ENCODE measurements at places on chromosomes 4 and X.

DNA sequence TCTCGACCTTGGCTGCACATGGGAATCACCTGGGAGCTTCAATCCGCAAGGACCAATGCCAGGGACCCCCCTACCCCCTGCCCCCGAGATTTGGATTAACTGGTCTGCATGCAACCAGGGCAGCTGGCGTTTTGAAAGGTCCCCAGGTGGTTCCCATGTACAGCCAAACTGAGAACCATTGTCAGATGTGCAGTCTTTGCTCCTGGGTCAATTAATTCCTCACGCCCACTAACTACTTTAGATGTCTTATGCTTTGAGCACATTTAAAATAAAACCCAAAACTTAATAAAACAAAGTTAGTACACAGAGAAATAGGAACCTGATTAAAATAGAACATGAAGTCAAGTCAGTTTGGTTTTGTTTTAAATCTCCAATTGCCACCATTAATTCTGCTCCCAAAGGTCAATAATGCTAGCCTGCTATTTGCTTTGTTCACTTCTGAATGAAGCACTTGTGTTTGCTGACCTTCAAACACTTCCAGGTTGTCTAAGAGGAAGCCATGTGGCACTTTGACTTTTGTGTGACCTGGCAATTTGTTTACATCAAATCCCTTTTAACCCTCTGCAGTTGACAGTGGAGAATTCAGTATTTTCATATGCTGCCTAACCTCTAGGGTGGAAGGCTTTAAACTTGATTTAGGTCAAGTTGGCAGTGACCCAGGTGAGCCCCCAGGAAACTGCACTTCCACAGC lies 27.2 kb upstream of the TMSB4X start:
- DNase-seq, result no peak

DNA sequence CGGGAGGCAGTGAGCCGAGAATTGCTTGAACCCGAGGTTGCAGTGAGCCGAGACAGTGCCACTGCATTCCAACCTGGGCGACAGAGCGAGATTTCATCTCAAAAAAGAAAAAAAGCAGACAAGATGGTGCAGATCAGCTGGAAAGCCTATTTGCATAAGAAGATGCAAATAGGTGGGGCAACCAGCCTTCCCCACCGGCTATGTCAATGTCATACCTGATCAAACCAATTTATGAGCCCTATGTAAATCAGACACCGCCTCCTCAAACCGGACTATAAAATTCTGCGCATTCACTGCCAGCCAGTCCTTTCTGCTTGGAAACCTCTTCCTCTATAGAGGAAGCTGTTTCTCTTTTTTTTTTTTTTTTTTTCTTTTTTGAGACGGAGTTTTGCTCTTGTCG lies 64.5 kb upstream of the CHRNA9 start:
- no peak for DNase-seq

DNA sequence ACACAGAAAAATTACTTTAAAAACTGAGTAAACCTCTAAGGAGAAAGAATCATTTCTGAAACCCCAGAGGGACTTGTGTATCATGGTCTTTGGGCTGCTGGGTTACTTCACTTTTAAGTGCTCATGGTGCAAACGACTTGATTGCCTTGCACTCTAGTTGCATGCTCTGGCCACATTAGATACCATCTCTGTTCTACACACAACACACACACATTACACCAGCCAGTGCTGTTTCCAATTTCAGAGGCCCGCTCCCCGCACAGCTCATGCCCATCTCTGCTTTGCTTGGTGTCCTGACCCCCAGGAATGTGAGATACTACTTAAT lies 2.1 kb downstream of the PPP3CA start:
- no peak for DNase-seq

- no peak for DNase-seq
Observed at GRCh38 chr4:121726642-121727268, 30.0 kb upstream of the ANXA5 start.

- DNase-seq, result no peak
Observed at GRCh38 chr4:8765084-8765483, 106.6 kb downstream of the HMX1 start.

- no peak for DNase-seq
Observed at GRCh38 chr4:22003878-22004277, 55.3 kb upstream of the KCNIP4 start.

All from NCI-H1105 (cell line).